Cortex of kidney (tissue), 1 donor: ENCODE measurements at places on chromosomes 7 and 10.

DNA sequence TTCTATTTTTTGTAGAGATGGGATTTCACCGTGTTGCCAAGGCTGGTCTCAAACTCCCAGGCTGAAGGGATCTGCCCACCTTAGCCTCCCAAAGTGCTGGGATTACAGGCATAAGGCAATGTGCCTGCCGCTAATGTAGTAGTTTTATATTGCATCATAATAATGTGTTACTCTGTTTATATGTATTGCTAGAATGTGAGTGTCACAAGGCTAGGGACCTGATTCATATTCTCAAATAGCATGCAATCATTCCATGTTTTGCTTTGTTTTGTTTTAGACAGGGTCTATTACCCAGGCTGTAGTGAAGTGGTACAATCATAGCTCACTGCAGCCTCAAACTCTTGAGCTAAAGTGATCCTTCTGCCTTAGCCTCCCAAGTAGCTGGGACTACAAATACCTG lies 13.5 kb downstream of the CCL26 start:
- DNase-seq = no peak

GRCh38 chr10:125294109-125294508 lies 133.7 kb upstream of the CTBP2 start:
- DNase-seq = no peak

DNA sequence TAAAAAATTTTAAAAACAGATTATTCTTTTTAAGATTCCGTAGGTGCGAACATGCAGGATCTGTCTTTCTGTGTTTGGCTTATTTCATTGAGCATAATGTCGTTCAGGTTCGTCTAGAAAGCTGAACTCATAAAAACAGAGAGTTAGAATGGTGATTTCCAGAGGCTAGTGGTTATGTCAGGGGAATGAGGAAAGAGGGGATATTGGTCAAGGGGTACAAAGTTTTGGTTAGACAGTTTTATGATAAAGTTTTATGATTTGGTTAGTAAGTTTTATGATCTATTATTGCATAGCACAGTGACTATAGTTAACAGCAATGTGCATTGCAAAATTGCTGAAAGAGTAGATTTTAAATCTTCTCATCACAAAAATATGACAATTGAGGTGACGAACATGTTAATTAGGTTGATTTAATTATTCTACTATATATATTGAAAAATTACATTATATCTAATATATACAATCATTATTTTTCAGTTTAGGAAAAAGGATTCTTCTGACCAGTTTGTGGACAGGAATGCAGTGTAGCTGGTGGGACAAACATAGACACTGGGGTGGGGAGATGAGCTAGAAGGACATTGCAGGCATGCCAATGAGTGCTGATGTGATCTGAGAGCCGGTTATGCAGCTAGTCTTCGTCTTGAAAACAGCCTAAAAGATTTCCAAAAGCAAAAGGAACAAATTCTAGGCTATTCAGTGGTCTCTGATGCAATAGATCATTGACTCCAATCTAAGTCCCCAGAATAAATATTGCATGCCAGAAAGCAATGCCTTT lies 31.3 kb upstream of the MALRD1 start:
- no peak for DNase-seq

- DNase-seq = no peak
Measured at GRCh38 chr7:156547884-156548561, 92.6 kb upstream of the RNF32 start.

DNA sequence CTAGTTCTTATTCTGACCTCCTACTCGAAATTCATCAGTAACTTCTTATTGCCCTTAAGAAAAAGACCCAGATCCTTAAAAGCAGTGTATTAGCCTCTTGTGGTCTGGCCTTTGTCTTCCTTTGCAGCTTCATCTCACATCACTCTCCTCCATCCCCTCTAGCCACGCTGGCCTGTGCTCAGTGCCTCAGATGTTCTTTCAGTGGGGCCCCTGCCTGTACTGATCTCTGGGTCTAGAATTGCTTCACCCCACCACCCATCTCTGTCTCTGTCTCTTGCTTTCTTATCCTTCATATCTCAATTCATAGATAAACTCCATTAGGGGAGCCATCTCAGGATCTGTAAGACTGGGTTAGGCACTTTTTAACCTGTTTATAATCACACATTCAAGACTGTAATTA lies 1178.5 kb upstream of the C7orf33 start:
- DNase-seq = no peak

GRCh38 chr10:30542895-30543288 lies 86.7 kb downstream of the LYZL2 start:
- no peak for DNase-seq

GRCh38 chr7:143988976-143989745 lies 11.0 kb upstream of the OR6B1 start:
- no peak for DNase-seq

- DNase-seq = no peak
Measured at GRCh38 chr10:17453373-17454091, 863 bp downstream of the ST8SIA6 start.

DNA sequence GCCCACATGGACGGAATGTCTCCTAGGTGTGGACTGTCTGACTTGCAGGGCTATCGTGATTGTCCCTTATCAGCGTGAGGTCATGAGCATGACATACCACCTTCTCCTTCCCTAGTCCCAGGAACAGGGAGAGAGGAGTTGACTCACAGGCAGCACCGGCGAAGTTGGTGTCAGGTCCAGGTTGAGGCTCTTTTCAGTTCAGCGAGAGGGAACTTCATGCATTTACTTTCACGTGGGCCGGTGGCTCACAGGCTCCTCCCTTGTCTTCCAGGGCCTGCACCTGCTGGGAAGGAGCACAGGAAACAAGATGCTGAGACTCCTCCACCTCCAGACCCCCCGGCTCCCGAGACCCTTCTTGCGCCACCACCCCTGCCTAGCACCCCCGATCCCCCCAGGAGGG lies 46.1 kb downstream of the PROSER2 start:
- no peak for DNase-seq

DNA sequence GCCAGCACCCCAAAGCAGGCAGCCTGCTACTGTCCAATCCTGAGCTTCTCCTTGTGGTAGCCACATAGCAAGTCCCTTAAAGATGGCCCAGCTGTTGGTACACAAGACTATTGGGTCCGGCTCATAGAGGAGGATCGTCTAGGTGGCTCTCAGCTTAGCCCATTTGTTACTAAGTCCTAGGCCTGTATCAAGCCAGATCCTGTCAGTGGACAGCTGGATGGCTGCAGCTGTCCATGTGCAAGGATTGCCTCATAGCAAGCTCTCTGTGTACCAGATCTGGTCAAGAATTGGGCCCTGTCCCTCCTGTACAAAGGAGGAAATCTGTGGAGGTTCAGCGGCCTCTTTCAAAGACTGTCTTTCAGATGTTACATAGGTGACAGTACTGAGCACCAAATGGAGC lies 12.2 kb upstream of the TMEM168 start:
- no peak for DNase-seq

DNA sequence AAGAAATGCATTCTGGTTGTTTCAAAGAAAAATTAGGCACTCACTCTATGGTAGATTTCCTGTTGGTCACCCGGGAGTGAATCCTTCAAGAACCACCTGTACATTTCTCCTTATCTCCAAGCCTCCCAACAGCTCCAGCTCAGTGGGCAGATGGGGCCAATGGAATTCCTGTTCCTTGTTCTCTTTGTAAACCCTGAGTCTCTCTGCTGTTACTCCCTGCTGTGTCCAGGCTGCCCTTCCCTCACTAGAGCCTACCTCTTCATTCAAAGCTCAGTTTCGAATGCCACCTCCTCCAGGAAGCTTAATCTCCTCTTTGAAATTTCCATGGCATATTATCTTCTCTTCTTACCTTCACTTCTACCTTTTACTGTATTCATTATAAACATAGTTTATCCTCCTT lies 3.5 kb upstream of the BMPER start:
- no peak for DNase-seq
